ENCODE measurements at places on chromosomes 7 and 10. TPM values are rescaled to one million over a fixed set of nuclear protein-coding genes. Genes with fewer than 3 reads are reported as not detected.

Gene LBX1
- polyA plus RNA-seq, result not detected

- peak overlapping the region; percentile 56 for H3K4me3 ChIP-seq
- H3K4me1 ChIP-seq, result peaks cover 38% of the 10 kb centered on the region
- H3K27ac ChIP-seq, result peak overlapping the region; percentile 78
- peaks cover 19% of the 10 kb centered on the region for H3K36me3 ChIP-seq
- H3K27me3 ChIP-seq, result no peaks in the 10 kb centered on the region
- DNase-seq, result peak; percentile 46
Measured at GRCh38 chr7:1531979-1532455, 1.5 kb downstream of the MAFK start.

- no peaks in the 10 kb centered on the region for H3K27me3 ChIP-seq
- no peak overlapping the region for H3K27ac ChIP-seq
Measured at GRCh38 chr7:27269455-27269854, 26.9 kb downstream of the EVX1 start.

Gene PPP1R17
- polyA plus RNA-seq, result not detected

- H3K27me3 ChIP-seq, result no peaks in the 10 kb centered on the region
- no peak overlapping the region for H3K27ac ChIP-seq
- no peak for DNase-seq
- H3K4me3 ChIP-seq, result no peak overlapping the region
- H3K4me1 ChIP-seq, result no peaks in the 10 kb centered on the region
- no peaks in the 10 kb centered on the region for H3K36me3 ChIP-seq
Measured at GRCh38 chr7:74002474-74003017, 25.4 kb upstream of the ELN start.

Gene GRM3
- polyA plus RNA-seq, result not detected

DNA sequence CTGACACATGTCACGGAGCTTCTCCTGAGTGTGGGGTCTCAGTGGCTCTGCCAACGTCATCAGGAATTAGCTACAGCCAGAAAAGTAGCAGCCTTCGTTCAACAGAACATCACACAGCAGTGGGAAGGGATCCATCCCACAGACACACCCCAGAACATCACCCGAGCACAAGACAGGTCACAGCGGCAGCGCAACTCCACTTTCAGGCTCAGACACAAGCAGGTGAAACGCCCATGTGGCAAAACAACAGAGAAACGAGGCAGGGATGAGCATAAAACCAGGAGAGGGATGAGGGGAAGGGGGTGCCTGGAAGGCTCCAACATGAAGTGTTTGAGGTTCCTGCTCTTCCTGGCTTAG is 44.8 kb downstream of the CAMK2B start:
- DNase-seq, result no peak
- no peaks in the 10 kb centered on the region for H3K4me1 ChIP-seq
- no peaks in the 10 kb centered on the region for H3K36me3 ChIP-seq

DNA sequence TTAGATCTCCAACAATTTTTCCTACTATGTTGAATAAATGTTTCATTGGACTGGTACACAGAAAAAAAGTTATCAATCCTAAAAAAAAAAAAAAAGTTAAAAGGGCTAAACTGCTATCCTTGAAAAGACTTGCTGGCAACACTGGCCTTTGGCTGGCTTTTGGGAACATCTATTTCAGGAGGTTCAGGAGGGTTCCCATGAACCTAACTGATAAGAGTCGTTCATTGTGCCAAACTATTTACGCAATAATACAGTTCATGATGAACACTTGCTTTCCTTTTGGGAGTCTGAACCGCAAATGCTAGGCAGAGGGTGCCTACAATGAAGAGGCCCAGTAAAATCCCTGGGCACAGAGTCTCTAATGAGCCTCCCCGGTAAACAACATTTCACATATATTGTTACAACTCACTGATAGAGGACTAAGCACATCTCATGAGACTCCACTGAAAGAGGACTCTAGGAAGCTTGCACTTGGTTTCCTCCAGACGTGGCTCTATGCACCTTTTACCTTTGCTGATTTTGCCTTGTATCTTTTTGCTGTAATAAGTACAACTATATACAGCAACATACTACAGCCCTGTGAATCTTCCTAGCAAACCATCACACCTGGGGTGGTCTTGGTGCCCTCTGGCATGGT is 45.0 kb downstream of the ZFAND4 start:
- H3K27ac ChIP-seq, result no peak overlapping the region
- no peak overlapping the region for H3K4me3 ChIP-seq
- DNase-seq, result no peak
- no peaks in the 10 kb centered on the region for H3K27me3 ChIP-seq
- H3K4me1 ChIP-seq, result no peaks in the 10 kb centered on the region

Gene DIP2C
- polyA plus RNA-seq, result 1.3 TPM

DNA sequence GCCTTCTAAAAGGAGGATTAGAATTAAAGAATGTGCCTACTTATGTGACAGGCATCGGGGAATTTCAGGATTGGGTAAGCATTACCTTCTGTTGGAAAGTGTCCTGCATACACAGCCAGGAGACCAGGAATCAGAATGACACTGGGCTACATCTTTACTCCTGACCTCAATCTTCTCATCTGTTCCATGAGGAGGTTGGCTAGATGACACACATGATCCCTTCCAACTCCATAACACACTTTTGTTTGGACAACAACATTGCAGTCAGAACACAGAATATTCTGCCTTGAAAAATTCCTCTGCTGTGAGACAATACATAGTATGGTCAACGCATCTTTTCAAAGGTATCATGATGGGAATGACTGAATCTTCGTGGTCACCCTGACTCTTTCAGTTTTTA is 1281.2 kb upstream of the SORCS1 start:
- H3K27me3 ChIP-seq, result no peaks in the 10 kb centered on the region
- no peaks in the 10 kb centered on the region for H3K36me3 ChIP-seq
- no peak overlapping the region for H3K4me3 ChIP-seq
- no peak overlapping the region for H3K27ac ChIP-seq
- H3K4me1 ChIP-seq, result no peaks in the 10 kb centered on the region
- no peak for DNase-seq

GRCh38 chr10:50496228-50496627 is 127.5 kb downstream of the SGMS1 start:
- H3K36me3 ChIP-seq, result no peaks in the 10 kb centered on the region
- H3K27ac ChIP-seq, result no peak overlapping the region
- no peaks in the 10 kb centered on the region for H3K27me3 ChIP-seq
- no peak for DNase-seq

DNA sequence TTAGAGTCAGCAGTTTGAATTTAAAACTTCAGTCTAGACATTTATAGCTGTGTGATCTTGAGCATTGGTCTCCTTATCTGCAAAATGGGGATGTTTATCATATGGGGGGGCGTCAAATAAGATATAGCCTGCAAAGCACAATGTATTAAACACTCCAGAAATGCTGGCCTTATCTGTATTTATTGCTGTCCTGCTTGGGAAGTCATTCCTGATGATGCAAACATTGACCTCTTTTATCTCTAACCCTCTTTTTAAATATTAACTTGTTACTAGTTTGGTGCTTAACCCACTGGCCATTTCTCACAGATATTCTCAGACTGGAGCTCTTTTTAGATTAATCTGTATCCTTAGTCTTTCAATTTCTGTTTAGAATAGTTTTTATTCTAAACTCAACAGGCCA is 13.2 kb downstream of the MRPS33 start:
- no peaks in the 10 kb centered on the region for H3K27me3 ChIP-seq
- no peak for DNase-seq
- no peaks in the 10 kb centered on the region for H3K4me1 ChIP-seq
- H3K4me3 ChIP-seq, result no peak overlapping the region
- H3K27ac ChIP-seq, result no peak overlapping the region

All from B cell (primary cell).